ENCODE measurements at places on chromosomes 7 and 10.

DNA sequence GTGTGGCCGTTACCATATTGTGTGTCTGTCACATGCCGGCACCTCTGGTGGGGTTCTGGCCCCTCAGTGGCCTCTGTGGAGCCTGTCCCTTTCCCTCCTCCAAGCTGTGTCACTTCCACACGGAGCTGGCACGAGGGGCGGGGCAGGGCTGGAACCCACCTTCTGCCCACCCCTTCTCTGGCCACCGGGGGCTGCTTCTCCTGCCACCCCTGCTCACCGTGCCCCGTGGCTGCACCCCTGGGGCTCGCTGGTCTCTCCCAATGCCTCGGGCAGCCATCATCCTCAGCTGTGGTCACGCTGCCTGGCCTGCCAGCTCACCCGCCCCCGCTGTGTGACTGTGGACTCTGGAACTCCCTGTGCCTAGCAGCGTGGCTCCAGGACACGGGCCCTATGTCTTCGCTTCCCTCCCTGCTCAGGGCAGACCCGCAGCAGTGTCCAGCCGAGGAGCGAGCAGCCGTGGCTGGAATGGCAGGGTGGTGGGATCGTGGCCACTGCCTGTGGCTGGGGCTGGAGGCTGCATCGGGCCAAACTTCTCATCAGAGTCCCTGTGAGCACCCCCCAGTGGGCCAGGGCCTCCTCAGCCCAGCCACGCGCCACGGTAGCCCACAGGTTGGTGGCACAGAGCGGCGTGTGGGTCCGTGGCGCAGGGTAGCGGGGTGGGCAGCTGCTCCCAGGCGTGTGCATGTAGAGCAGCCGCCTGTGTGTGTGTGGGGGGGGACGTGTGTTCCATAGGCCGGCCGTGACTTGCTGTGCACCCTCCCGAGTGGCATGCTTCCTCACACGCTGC lies 8.1 kb downstream of the TTYH3 start:
- DNase-seq: no peak

DNA sequence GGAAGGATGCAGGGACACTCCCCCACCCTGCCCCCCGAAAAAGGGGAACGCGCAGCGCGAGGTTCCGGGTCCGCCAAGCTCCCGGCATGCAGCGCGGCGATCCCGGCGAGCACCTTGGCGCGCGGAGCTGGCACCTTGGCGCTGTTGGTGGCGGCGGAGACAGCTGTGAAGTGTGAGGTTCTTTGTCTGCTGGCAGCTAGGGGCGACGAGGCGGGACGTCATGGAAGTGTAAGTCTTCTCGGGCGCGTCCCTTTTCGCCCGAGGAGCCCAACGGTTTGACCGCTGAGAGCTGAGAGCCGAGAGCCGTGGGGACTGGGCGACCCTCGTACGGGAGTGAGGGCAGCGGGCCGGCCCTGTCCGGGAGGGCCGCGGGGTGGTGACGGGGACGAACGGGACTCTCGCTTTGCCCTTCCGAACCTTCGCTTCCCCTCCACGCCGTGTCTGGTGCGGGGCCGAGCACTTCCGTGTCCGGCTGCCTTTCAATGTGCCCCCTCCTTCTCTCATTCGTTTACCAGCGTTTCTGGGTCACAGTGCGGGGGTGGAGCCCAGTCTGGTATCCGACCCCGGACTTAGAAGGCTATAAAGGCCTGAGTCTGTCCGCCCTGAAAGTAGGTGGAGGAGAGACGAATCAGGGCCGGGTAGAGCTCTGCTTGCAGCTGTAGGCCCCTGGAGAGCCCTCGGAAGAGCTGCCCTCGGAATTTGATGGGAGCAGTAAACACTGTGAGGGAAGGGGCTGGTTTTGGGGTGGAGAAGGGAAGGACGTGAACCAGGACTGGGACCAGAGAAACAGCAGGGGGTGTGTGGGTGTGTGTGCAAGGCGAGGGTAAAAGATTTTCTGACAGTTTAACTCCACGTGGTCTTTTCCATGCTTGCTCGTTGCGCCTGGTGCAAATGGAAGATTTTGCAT lies at the start of gene CRCP:
TSS of gene CRCP (plus strand) at position 105 of the 907 bp plus-strand sequence. CDS start at position 221, 116 bp downstream.
- DNase-seq: peak; percentile 93

GRCh38 chr10:114458955-114459354 lies 54.7 kb upstream of the AFAP1L2 start:
- peak; percentile 76 for DNase-seq

GRCh38 chr7:41652267-41652666 lies 50.6 kb downstream of the INHBA start:
- no peak for DNase-seq

GRCh38 chr7:76065016-76065612 lies 17.2 kb downstream of the MDH2 start:
- no peak for DNase-seq

GRCh38 chr10:1324903-1325302 lies 268.7 kb downstream of the WDR37 start:
- no peak for DNase-seq

DNA sequence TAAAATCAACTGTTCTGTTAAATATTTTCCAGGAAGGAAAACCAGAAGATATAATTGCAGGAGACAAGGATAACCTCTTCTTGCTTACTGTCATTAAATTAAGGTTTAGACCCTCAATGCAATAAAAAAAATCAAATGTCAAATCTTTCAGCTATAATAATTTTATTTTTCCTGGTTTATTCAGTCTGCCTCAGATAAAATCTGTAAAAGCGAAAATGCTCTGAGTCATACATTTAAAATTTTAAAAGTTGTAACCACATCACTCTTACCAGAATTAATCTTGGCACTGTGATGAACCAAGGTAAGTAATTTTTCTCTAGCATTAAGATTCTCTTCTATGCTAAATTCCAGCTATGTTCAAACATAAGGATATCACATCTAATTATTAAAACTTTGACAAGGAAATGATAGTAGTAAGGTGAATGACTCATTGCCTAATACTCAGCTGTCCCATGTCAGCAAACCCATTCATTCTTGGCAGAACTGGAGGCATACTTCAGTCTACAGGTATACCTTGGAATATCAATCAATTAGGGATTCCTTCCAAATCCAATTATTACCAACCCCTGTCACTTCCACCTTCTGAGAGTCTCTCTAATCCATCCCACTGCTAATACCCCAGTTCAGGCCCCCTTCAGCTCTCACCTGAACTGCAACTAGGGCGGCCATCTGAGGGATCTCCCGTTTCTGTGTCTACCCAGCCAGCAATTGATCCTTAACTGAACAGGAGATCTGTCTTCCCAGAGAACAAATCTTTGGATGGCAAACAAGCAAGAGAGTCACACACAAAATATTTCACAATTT lies 434.1 kb downstream of the GRM8 start:
- DNase-seq: no peak

- DNase-seq: no peak
These were observed 98.7 kb downstream of the NPSR1 start for GRCh38 chr7:34756691-34757090.

GRCh38 chr7:76506081-76506440 lies 4.3 kb upstream of the UPK3B start:
- no peak for DNase-seq

GRCh38 chr10:129280155-129280502 lies 186.9 kb upstream of the MGMT start:
- no peak for DNase-seq

DNA sequence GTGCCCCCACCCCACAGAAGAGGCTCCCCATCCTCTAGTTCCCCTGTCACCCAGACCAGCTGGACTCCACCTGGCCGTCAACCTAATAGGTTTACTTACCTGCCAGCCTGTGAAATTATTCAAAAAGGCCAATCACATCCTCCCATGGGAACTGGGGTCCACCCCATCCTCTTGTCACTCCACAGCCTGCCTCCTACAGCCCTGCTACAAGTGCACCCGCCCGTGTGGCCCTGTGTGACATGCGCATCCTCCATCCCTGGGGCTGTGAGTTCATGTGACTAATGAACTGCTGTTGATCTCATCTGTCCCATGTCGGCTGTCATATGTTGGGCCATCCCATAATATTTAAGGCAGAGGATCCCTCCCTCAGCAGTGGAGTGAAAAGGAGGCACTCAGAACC lies 39.4 kb downstream of the AOC1 start:
- DNase-seq: no peak

GRCh38 chr7:36280840-36281812 lies 108.5 kb upstream of the ANLN start:
- no peak for DNase-seq

DNA sequence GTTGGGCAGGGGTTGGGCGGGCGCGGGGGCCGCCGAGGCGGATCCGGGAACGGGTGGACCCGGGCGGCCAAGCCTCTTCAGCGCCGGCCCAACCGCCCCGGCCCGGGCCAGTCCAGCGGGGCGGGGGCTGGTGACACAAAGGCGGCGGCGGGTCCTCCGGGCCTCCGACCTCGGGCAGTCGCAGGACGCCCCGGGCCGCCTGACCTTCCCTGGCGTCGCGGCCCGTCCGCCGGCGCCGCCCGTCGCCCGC lies 54.2 kb downstream of the METTL2B start:
- DNase-seq: no peak

DNA sequence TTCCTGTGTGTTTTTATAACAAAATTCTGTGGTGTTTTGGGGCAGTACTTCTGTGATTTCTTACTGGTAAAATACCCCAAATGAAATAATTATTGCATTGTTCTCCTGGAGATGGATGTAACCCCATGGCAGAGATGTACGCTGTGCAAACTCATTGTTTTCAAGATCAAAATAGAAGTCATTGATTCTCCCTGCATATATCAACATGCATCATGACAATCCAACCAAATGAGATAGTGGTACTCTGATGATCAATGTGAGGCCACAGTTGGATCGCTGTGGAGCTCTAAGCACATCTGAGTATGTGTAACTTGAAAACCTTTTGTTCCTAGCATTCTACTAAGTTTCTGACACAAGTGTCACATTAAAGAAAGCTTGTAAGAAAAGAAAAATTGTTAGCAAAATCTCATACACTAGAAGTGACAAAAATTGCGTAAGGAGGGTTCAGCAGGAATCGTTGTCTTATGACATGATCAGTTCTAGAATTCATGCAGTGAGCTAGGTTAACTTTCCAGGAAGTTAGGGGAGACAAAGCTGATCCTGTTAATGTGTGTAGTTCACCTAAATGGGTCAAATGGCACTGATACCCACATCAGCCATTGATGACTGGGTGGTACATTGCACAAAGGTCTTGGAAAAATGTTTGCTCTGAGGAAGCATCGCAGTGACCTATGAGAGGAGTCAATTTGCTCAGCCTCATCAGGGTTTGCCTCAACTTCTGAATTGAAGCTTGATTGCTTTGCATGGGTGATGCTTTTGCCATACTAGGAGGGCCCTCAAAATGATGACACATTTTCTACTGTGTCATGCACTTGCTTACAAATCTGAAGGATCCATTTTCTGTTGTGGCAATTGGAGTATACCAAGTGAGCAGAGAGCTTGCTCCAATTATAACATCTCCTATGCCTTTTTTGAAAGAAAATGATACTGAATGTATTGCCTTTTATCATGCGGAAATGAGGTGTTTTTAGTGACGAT lies 145.1 kb downstream of the PLXDC2 start:
- no peak for DNase-seq

DNA sequence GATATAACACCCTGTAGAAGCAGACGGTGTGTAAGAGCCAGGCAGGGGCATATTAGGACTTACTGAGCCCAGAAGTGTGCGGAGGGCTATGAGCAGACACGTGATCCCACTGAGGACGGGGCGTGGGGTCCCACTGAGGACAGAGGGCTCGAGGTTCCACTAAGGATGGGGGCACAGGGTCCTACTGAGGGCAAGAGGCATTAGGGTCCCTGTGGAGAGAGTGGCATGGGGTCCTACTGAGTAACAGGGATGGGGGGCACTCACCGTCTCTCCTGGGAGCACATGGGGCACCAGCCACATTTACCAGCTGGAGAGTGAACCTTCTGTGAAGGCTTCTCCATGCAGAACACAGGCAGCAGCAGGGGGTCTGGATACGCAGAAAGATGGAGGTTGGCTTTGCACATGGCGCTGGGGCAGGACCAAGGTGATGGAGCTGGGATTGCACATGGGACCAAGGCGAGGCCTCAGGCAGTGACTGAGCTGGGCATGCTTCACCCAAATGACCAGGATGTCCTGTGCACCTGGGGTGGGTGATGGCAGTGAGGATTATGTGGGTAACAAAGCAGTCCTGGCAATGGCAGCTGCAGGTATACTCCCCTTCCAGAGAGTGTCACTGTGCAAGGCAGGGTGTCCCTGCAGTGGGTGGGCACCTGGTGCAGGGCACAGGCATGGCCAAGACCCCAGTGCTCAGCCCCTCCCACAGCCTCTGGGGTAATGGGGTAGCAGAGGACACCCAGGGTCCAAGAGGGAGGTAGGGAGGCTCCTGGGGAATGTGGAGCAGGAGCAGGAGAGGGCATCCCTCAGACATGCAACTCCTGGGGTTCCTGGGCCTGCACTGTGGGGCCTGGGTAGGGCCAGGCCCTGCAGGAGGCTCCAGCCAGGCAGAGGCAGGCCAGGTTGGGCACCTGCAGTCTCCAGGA lies 278.1 kb downstream of the TCERG1L start:
- DNase-seq: no peak

DNA sequence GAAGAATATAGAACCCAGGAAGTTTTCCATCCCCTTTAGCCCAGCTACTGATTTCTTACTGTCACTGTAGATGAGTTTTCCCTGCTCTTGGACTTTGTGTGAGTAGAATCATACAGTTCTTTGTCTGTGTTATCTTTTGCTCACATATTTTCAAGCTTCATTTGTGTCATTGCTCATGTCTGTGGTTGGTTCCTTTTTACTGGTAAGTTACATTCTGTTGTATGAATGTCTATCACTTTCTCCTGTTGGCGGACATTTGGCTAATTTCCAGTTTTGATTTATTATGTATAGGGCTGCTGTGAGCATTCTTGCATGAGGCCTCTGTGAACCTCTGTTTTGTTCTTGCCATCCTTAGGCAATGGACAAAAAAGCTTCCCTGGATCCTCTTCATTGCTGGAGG lies 5.3 kb downstream of the GLRX3 start:
- DNase-seq: peak; percentile 91

DNA sequence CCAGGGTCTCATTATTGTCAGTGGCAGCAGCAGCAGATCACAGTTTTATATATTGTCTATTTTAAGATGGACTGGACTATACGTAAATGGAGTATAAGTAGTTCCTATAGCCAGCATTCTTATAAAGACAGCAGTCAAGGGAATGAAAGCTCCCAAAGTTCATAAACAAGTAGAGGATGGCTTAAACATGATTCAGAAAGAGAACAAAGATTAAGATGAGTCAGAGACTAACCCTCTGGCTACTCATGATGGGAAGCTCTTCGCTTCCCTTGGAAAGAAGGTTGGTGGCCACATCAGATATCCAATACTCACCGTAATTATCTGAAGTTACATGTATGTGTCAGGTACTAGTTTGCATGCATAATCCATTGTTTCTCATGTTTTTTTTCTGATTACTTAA lies 277.0 kb downstream of the INHBA start:
- DNase-seq: no peak

GRCh38 chr10:86449926-86450558 lies 71.5 kb downstream of the WAPL start:
- no peak for DNase-seq

DNA sequence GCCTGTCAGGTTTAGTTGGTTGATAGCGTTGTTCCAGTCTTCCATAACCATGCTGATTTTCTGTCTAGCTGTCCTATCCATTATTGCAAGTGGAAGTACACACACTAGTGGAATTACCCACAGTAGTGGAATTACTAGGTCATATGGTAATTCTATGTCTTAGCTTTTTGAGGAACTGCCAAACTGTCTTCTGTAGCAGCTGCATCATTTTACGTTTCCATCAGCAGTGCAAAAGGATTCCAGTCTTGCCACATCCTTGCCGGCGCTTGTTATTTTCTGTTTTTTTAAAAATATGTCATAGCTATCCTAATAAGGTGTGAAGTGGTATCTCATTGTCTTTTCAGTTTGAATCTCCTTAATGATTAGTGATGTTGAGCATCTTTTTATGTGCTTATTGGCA lies 17.2 kb upstream of the RHBDD2 start:
- DNase-seq: no peak
